IMR-90 (cell line): ENCODE measurements at places on chromosomes 7 and 10.
A peak's percentile ranks its signal among the peaks of the same experiment; 100 is the strongest.

- DNase-seq, result peak; percentile 10
These were observed 12.2 kb downstream of the PTN start for GRCh38 chr7:137331378-137331777.

GRCh38 chr10:44927352-44927751 is 16.2 kb downstream of the TMEM72 start:
- peak; percentile 33 for DNase-seq

DNA sequence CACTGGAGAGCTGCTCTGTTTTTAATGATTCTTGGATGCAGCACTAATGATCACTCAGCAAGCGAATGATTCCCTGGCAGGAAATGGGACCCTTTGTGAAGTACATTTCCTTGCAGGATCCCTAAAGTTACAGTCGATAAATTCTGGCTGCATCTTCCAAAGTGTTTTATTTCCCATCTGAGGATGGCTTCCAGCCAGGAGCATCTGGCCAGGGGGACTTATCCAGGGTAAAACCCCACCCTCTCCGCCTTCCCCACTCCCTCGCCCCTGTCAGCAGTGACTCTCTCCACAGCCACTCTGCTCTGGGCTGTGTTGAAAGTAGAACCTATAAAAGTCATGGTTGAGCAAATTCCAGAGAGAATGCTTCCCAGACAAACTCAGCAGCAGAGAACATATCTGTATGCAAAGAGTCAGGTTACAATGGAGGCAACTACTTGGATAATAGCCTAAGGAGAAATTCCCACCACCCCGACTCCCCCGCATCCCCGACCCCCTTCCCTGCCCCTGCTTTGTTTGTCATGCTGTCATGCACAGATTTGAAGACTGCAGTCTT is 111.0 kb upstream of the ANLN start:
- DNase-seq, result peak; percentile 89

- no peak for DNase-seq
These were observed 36.6 kb downstream of the HIPK2 start for GRCh38 chr7:139741239-139741638.
